ENCODE measurements at places on chromosomes 3 and 15.

DNA sequence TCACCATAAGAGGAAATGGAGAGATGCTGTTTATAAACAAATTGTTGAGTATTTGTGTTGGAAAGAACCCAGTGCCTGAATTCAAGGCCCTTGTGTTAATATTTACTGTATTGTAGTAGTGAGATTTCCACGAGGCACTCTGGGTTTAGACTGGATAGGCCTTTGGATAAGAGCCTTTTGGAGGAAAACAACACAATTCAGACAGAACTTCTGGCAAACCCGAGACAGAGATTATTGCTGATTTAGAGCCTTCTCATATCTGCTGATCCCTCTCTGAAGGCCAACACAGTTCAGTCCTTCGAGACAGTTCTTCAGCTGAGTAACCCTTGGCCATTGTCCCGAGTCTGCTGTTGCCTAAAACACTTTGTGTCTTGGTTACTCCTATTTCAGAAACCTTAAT lies 55.7 kb downstream of the LMCD1 start:
- no peak for DNase-seq

DNA sequence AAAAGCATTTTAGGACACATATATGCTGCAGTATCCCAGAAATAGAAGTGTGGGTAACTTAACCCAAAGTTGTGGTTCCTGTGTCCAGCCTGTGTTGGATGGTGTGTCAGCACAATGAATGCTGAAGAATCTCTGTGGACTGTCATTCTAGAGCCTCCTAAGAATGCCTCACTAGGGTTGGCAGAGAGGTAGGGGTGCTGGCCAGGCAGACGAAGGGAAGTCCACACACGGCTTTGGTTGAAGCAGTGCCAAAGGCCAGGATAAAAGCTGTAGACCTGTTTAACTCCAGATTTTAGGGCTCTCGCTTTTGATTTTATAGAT lies 43.7 kb upstream of the TIPARP start:
- DNase-seq = no peak

GRCh38 chr15:33026614-33027013 lies 167.9 kb downstream of the FMN1 start:
- no peak for DNase-seq

DNA sequence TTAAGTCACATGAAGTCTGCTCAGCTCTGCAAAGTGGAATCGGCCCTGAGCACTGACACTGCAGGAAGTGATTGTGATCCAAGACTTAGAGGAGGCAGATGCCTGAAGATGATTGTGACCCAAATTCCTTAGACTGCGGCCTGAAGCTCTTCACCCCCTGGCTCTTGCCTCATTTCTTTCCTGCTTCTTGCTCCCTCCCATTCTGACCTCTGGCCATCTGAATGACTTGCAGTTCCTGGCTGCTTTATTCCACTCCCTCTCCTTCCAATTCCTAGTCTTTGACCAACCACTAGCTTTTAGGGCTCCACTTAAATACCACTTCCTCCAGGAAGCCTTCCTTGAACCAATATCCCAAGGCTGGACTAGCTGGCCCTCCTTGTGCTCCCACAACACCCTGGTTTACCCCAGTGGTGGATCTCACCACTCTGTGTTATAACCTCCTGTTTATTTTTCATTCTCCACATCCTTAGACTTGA lies 9.9 kb upstream of the EPB42 start:
- no peak for DNase-seq

GRCh38 chr3:119937229-119937628 lies 155.3 kb downstream of the NR1I2 start:
- DNase-seq = no peak

- DNase-seq = no peak
These were observed 196.4 kb downstream of the UACA start for GRCh38 chr15:70566989-70567388.

DNA sequence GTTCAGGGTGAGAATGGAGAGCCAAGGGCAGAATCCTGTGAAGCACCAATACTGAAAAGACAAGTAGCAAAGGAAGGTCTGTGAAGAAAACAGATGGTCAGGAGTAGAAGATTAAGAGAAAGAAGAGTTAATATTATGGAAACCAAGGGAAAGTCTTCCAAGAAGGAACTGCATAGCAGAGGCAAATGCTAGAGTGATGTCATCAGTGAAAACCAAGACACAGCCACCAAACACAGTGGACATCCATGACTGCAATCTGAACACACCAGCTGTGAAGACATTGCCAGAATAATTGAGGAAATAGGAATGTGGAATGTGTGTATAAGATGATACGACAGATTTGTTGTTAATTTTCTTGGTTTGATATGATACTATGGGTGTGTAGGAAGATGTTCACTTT lies 26.8 kb upstream of the ZBTB38 start:
- DNase-seq = no peak

- peak; percentile 88 for DNase-seq
These were observed 3.9 kb upstream of the ACTL6A start for GRCh38 chr3:179558742-179559364.

DNA sequence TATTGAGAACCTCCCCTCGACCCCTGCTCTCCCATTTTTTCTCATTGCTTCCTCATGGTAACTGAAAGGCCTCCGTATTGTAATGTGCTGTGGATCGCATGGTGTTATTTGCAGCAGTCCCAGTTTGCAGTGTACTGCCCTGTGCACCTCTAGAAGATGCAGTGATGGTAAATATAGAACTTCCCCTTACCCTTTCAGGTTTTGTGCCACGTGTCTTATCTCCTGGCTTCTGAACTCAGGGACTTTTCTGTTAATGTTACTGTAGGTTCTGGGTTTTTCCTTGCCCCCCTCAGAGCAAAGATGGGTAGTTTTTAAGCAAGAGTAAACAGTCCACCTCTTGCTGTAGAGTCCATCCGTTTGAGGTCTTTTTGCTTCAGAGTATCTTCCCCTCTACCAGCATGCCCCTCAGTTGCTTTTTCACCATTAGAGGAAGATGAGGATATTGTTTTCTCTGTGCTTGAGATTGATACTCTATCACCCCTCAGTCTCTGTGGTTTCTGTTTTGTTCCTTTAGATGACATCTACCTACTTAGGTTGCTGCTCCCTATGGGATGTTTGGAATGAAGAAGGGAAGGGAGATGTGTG lies 22.4 kb downstream of the CHD2 start:
- DNase-seq = no peak

DNA sequence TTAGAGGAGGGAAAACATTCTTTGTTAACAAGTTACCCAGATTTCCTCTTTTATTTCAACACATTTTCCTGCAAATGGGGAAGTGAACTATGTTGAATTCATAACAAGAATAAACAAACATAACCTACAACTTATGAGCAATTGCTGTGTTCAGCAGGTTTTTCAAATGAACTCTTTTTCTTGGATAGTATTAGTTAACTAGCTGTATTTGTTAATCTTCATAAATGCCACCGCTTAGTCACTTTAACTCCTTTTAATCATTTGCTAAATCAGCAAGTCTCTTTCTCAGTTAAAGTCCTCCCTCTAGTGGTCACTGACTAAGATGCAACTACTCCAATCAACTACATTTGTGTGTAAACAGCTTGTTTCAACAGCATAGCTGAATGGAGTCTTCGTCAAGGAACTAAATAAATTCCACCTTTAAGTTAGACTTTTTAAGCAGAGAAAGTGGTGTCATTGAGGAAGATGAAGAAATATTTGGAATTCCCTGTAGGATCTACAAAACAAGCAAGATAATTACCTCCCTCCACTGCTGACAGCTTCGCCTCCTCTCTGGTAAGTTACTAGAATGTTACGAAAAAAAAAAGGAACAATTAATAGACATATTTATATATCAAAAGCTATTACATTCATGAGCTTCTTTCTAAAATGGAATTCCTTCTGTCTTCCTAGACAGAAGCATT lies 1122.0 kb downstream of the ROBO1 start:
- peak; percentile 65 for DNase-seq

DNA sequence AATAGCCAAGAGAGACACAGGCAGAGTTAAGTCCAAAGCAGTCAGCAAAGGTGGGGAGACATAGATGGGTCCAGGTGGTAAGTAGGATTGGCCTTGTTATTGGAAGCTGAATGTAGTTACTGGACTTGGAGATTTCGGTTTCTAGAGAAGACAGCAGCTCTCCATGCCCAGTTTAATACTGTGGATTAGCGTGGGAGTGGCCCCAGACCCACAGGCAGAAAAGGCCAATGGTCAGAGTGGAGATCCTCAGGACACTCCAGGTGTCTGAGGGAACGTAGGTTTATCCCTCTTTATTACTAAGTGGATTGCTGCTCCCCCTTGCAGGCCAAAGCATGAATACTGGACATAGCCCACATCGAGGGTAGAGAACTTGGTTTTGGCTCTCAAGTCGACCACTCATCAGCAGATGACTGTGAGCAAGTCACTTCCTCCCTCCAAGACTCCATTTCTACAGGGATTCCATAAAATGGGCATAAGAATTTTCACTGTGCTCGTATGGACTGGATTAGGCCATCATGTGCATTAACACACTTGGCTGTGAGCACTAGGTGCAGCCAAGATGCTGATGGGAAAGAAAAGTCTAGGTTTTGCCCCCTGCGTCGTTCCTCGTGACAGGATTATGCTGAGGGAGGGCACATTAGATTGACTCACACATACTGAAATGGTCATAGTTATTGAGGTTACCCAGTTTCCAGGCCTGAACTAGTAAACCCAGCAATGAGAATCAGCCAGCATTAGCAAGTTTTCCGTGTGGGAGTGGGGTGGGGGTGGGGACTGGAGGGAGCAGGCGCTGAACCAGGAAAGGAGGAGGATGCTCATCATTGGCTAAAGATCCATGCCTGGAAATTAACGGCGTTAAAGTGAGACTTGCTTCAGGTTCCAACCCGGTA lies 225.2 kb upstream of the TPRG1 start:
- no peak for DNase-seq

DNA sequence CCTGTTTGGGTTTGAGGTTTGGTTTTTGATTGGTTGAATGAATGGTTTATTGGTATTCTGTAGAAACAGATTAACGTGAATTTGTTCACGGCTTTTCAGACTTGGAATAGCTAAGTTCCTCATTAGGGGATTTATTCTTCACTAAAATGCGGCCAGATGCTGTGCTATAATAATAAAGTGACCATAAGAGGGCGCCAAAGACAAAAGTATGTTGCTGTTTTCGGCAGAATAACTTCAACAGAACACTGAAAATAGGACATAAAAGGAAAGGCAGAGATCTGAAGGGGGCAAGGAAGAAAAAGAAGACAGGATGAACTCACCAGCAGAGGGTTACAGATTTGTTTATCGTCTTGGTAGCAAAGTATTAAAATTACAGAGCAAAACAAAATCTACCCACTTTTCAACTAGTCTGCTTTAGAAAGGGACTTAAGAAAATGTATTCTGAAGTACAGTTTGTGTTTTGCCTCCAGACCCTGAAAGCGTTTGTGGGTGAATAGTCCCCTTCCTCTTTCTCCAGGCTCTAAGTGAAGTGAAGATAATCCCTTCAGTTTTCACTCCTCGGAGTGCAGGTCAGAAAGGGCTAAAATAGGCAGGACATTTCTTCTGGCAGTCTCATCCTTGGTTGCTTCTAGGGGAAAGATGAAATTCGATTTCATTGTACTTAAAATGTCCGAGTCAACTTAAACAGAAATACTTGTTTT lies 147.6 kb downstream of the IL20RB start:
- DNase-seq = peak; percentile 76

GRCh38 chr3:186185194-186185787 lies 76.4 kb upstream of the ETV5 start:
- DNase-seq = no peak

DNA sequence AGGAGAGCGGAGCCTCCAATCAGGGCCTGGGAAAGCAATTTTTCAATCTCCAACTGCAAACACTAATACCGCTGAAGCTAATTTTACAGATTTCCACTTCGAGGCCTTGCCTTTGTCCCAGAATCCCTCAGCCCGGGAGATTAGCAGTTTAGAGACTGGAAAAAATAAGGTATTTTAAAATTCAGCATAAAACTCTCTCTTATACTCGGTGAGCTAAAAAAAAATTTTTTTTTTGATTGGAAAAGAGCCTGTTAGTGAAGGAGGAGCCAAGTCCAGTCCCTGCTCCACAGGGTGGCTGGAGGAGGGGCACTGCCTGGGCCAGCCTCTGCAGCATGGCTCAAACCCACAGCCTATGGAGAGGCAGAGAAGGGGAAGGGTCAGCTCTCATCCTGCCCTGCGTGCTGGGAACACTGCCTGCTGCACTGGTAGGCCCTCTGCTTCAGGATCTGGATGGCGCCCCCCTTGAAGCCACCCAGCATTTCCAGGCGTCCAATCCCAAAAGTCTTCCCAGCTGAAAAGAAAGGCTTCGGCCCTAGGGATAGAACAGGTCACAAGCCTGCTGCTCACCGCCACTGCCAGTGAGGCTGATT lies 48.9 kb downstream of the CACNA2D2 start:
- no peak for DNase-seq

GRCh38 chr3:185880600-185880999 lies 55.8 kb upstream of the IGF2BP2 start:
- no peak for DNase-seq

- no peak for DNase-seq
These were observed 41.9 kb downstream of the FMN1 start for GRCh38 chr15:33152502-33153109.

DNA sequence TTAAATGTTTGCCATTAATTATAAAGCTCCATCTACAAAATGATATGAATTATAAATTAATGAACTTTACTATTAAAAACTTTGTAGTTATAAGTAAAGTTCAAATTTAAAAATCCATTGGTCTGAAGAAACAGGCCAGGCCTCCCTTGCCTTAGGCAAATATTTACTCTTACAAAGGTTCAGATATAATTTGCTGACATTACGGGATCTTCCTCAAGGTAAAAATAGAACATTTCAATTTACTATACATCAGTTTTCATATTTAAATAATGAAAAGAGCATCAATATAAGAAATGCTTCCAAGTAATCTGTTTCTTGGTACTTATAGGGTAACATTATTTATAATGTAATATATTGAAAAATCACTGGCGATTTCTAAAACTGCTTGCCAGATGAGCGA lies 3.7 kb downstream of the CMTM6 start:
- no peak for DNase-seq

DNA sequence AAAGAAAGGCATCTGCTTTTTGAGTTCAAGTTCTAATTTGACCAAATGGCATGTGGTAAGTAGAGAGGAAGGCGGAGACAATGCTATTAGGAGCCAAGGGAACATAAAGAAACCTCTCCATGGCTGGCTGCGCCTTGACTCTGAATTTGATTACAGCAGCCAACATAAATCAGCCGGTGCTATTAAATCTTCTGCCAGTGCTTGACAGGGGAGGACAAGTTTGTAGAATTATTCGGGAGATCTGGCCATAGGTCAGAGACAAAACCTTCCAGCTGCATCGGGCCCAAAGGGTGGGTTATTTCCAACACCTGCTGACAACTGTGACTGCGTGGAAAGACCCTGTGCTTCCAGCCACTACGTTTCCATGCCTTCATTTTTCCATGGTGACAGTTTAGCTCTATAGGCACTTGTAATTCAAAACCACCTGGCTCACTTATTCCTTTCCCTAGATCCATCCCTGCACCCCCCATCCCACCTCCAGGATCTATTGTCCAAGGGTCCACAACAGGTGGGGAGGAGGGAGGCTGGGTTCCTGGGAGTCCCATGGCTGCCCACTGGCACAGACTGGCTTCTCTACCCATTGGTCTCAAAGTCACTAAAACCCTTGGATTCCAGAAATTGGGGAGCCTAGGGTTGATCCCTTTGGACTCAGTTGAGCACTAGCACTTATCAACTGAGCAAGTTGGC lies 15.9 kb downstream of the COLQ start:
- DNase-seq = no peak

Data from NCI-H2081 (cell line).